Placental pericyte (primary cell): ENCODE measurements at places on chromosomes 1 and 21. TPM values are rescaled to one million over a fixed set of nuclear protein-coding genes. Genes with fewer than 3 reads are reported as not detected.

Gene UMODL1
- 0.29 TPM in 1 of 2 replicates, not detected in the other for total RNA-seq

Gene SPRR4
- not detected in 2 replicates for total RNA-seq

Gene FAM177B
- 0.29 TPM in 1 of 2 replicates, not detected in the other for total RNA-seq

Gene ILDR2
- total RNA-seq = under 0.01 and 0.14 TPM in 2 replicates

Gene CHRM3
- total RNA-seq = under 0.01 TPM in 2 replicates

Gene KCNJ15
- 1.8 and 6.0 TPM in 2 replicates for total RNA-seq

Gene DENND2D
- 1.7 and 5.3 TPM in 2 replicates for total RNA-seq

Gene CACYBP
- total RNA-seq = 59.7 and 104 TPM in 2 replicates

Gene LAD1
- 0.14 TPM in 1 of 2 replicates, not detected in the other for total RNA-seq
